Stimulated activated naive B cell treated with anti-CD40 and anti-IgM and Interleukin-4, amounts not matched to agents 10 μg/mL and 1 μg/mL and 100 μg/mL, for 72 hours (primary cell): ENCODE measurements at places on chromosomes 5 and 9.
A peak's percentile ranks its signal among the peaks of the same experiment; 100 is the strongest.

- H3K27ac ChIP-seq: no peak overlapping the region
- H3K36me3 ChIP-seq: no peaks in the 10 kb centered on the region
- DNase-seq: no peak
These were observed 216.6 kb downstream of the SGCD start for GRCh38 chr5:156543348-156544145.

DNA sequence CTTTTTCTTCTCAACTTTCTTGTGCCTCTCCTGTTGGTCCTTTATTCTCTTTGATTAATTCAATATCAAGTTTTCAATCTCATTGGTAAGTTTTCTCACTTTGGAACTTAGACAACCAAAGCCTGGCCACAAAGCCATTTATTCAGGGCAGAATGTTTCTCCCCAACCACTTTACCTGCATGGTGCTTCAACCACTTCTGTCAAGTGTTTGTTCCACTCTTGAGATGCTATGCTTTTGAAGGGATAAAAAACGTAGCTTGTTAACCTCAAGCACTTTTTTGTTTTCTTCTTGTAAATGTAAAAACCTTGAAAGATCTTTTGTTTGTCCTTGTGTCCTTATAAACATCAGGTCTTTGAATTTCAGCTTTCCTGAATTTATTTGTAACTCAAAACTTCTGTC, 966.7 kb downstream of the MAT2B start:
- H3K27me3 ChIP-seq: no peaks in the 10 kb centered on the region
- no peak overlapping the region for H3K27ac ChIP-seq
- H3K36me3 ChIP-seq: no peaks in the 10 kb centered on the region
- DNase-seq: no peak

DNA sequence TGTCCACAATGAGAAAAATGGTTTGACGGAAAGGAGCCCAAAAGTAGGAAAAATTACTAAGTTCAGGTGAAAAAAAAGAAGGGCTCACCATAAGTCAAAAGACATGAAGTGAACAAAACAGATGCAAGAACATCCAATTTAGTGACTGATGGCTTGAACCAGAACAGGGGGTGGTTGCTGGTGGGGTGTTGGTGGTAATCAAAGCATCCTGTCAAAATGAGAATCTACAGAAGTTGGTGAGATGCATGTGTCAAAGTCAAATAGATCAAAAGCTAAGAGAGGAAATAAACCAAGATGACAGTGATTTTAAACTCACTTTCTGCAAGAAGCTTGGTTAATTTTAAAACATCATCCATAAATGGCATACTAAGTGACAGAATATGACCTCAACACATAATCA, 117.4 kb downstream of the MLLT3 start:
- no peak for DNase-seq
- no peak overlapping the region for H3K4me3 ChIP-seq
- H3K36me3 ChIP-seq: no peaks in the 10 kb centered on the region
- H3K27me3 ChIP-seq: no peaks in the 10 kb centered on the region
- no peak overlapping the region for H3K27ac ChIP-seq

DNA sequence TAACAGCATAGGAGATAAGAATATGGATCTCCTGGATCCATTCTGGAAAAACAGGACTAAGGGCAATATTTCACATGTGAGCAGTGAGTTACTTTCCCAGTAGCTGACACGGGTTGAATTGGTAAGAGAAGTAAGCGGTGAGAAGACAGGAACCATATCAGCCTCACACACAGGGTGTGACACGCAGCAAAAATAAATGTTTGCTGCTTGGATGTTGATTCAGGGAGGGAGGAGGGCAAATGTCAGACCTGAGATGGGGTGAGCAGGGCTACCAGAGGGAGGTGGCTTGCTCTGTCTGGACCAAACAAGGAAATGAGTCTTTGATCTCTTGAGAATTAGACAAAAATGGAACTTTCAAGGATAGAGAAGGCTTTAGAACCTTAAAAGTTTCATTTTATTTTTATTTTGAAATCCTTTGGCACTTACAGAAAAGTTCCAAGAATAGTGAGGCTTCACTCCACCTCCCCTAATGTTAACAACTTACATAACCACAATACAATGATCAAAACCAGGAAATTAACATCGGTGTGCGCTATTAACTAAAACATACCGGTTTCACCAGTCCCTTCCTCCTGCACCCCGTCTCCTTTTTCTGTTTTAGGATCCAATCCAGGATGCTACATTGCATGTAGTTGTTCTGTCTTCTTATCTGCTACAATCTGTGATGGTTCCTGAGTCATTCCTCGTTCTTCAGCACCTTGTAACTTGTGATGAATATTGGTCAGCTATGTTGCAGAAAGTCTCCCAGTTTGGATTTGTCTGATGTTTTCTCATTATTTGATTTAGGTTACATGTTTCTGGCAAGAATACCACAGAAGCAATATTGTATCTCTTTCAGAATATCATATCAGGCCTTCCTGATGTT, 20.5 kb upstream of the ARHGEF28 start:
- H3K4me1 ChIP-seq: no peaks in the 10 kb centered on the region
- no peak for DNase-seq
- no peak overlapping the region for H3K27ac ChIP-seq
- no peak overlapping the region for H3K4me3 ChIP-seq

- no peaks in the 10 kb centered on the region for H3K4me1 ChIP-seq
- H3K27me3 ChIP-seq: no peaks in the 10 kb centered on the region
- no peak overlapping the region for H3K4me3 ChIP-seq
These were observed 1118.6 kb upstream of the CDH9 start for GRCh38 chr5:28156981-28157380.

GRCh38 chr5:8184455-8185063, 315.6 kb downstream of the MTRR start:
- peak; percentile 11 for DNase-seq
- H3K27ac ChIP-seq: no peak overlapping the region
- H3K27me3 ChIP-seq: no peaks in the 10 kb centered on the region
- no peak overlapping the region for H3K4me3 ChIP-seq

GRCh38 chr9:87556821-87557220, 59.2 kb downstream of the DAPK1 start:
- no peak overlapping the region for H3K4me3 ChIP-seq
- peaks cover 9% of the 10 kb centered on the region for H3K4me1 ChIP-seq

- H3K4me1 ChIP-seq: no peaks in the 10 kb centered on the region
- DNase-seq: no peak
- no peak overlapping the region for H3K27ac ChIP-seq
- H3K4me3 ChIP-seq: no peak overlapping the region
- H3K27me3 ChIP-seq: peaks cover 30% of the 10 kb centered on the region
These were observed 45.4 kb downstream of the FGF18 start for GRCh38 chr5:171464829-171465228.

DNA sequence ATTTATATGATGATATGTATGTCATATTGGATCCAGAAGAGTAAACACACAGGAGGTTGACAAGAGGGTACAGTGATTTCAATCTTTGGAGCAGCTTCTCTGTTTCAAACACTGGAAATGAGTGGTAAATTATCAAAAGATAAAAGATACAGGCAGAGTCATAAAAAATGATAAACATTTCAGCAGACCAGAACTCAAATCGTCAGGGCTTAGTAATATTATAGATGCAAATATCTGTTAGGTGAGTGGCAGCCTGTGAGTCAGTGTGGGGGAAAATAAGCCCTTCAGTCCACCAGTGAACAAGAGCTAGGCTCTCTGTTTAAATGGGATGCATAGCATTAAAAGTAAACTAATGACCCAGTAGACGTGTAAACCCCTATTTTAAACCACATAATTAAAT, 1378.1 kb downstream of the EFNA5 start:
- DNase-seq: no peak
- H3K27me3 ChIP-seq: no peaks in the 10 kb centered on the region
- H3K4me3 ChIP-seq: no peak overlapping the region
- H3K4me1 ChIP-seq: no peaks in the 10 kb centered on the region
- H3K27ac ChIP-seq: no peak overlapping the region

- H3K4me3 ChIP-seq: no peak overlapping the region
- peaks cover 19% of the 10 kb centered on the region for H3K4me1 ChIP-seq
- no peaks in the 10 kb centered on the region for H3K27me3 ChIP-seq
- DNase-seq: no peak
- peaks cover 3% of the 10 kb centered on the region for H3K36me3 ChIP-seq
- H3K27ac ChIP-seq: no peak overlapping the region
These were observed 2.4 kb upstream of the SMC2 start for GRCh38 chr9:104091708-104092107.

DNA sequence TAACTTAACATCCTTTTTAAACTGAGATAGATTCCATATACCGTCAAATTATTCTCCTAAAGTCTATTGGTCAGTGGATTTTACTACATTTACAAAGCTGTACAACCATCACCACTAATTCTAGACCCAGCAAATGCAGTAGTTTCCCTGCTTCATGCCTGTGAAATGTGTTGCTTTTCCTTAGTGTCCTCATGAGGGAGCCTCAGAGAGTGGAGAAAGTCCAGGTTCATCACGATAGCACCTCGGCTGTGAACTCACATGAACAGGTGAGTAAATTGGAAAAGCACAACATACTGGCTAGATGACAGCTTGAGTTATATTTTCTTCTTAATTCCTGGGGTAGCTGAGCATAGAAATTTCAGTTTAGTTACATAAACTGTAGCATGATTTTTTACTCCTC, 653.7 kb downstream of the MTRR start:
- H3K27ac ChIP-seq: no peak overlapping the region
- no peak overlapping the region for H3K4me3 ChIP-seq
- no peaks in the 10 kb centered on the region for H3K4me1 ChIP-seq
- no peaks in the 10 kb centered on the region for H3K36me3 ChIP-seq
- no peaks in the 10 kb centered on the region for H3K27me3 ChIP-seq
- DNase-seq: no peak

DNA sequence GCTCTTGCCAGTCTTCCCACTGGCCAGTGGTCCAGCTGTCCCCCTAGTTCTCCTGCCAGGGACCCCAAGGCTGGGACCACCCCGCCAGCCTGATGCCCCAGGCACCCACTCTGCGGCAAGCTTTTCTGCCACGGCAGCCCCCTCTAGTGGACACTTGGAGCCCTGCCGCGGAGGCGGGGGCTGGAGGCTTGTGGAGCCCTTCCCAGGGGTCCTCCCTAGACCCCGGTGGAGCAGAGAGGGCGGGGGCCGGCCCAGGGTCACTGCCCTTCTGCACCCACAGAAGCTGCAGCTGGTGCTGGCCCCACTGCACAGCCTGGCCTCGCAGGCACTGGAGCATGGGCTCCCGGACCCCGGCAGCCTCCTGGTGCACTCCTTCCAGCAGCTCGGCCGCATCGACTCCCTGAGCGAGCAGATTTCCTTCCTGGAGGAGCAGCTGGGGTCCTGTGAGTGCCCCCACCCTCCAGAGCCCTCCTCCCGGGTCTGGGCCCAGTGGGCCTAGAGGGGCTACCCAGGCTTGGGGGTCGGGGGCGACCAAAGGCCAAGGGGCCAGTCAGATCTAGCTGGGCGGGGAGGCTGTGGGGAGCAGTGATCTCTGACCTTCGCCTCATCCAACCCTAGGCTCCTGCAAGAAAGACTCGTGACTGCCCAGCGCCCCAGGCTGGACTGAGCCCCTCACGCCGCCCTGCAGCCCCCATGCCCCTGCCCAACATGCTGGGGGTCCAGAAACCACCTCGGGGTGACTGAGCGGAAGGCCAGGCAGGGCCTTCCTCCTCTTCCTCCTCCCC, 9.1 kb downstream of the EGFL7 start:
- H3K4me3 ChIP-seq: no peak overlapping the region
- H3K36me3 ChIP-seq: peaks cover 5% of the 10 kb centered on the region
- no peak for DNase-seq
- H3K4me1 ChIP-seq: peaks cover 11% of the 10 kb centered on the region
- no peak overlapping the region for H3K27ac ChIP-seq
- peaks cover 13% of the 10 kb centered on the region for H3K27me3 ChIP-seq
